ENCODE measurements at places on chromosomes 2 and 18.

GRCh38 chr2:53913721-53914120 lies 54.0 kb upstream of the GPR75 start:
- no peak for DNase-seq

DNA sequence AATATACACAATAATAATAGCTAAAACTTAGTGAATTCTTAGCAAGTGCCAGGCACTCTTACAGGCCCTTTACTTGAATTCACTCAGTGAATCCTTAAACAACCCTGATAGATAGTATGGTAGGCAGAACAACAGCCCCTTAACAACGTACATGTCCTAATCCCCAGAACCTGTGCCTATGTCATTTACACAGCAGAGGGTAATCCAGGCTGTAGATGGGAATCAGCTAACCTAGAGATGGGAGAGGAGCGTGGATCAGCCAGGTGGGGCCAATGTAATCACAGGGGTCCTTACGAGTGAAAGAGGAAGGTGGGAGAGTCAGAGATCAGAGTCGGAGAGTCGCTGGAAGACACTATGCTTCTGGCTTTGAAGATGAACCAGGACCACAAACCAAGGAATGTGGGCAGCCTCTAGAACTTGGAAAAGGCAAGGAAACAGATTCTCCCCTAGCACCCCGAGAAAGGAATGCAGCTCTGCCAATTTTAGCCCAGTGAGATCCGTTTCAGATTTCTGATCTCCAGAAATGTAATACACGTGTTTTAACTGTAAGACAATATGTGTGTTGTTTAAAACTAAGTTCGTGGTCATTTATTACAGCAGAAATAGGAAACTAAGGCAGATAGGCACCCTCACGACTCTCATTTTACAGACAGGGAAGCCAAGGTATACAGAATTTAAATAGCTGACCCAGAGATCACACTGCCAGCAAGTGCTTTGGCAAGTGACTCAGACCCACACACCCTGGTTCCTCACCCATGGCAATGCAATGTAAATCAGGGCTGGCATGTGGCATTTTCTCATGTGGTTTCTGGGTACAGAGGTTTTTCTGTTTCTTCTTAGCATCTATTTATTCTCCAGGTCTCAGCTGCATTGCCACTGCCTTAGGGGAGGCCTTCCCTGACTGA lies 68.9 kb downstream of the DOCK10 start:
- no peak for DNase-seq

DNA sequence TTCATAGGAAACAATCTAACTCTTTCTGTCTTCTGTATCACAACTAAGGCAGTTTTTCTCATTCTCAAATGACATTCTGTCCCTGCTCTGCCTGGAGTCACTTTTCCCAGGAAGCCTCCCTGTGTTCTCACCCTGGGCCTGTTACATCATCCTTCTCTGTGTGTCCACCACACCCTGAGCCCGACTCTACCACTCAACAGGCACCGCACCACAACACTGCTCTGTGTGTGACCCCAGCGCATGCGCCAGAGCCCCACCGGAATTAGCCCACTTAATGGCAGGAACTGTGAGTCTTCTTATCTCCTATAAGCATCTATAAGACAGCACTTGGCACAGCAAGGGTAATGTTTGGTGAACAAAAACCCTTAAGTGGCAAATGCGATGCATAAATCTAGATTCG lies 32.3 kb downstream of the TGFBRAP1 start:
- no peak for DNase-seq

- no peak for DNase-seq
These were observed 254.4 kb downstream of the ERBB4 start for GRCh38 chr2:212284166-212284565.

GRCh38 chr2:207848545-207848928 lies 78.8 kb upstream of the FZD5 start:
- no peak for DNase-seq

GRCh38 chr18:74623047-74623816 lies 25.6 kb downstream of the ZNF407 start:
- DNase-seq = no peak

DNA sequence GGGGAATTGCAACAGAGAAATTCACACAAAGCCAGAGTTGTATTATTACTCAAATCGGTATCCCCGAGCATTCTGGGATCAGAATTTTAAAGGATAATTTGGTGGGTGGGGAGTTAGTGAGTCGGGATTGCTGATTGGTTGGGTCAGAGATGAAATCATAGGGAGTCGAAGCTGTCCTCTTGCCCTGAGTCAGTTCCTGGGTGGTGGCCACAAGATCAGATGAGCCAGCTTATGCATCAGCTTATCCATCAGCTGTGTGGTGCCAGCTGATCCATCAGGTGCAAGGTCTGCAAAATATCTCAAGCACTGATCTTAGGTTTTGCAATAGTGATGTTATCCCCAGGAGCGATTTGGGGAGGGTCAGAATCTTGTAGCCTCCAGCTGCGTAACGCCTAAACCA lies 34.3 kb upstream of the ITM2C start:
- DNase-seq = no peak

- no peak for DNase-seq
These were observed 41.9 kb downstream of the BABAM2 start for GRCh38 chr2:27932396-27932795.

GRCh38 chr2:6445156-6445555 lies 420.6 kb downstream of the CMPK2 start:
- DNase-seq = no peak

GRCh38 chr2:186068139-186068801 lies 329.7 kb downstream of the FSIP2 start:
- DNase-seq = no peak

DNA sequence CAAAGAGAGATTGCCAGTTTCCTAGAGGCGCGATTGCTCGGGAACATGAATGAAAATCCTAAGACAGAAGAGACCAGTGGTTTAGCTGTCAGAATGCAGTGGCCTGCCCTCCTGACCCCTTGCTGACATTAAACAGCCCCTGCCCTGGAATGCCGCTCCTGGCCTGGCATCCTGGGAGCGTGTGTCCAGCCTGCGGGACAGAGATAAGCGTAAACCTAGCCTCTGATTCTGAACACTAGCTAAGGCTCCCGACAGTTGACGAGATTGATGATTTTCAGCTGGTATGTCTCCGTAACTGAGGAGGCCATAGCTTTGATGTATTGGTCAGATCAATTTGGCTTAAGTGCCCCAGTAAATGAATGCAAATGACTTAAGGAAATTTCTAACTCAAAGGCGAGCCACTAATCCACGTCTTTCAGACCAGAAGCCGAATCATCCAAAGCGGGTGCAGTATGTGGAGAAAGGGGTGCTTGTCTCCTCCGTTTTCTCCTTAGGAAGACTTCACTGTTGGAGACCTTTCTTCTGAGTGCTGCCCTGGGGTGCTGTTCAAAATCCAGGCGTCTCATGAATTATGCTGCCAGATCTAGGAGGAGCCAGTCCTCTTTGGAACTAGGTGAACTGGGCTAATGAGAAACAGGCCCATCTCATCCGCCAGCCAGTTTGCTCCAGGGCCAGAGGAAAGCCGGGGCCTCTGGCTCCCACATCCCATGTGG lies 142.5 kb upstream of the L3MBTL4 start:
- DNase-seq = no peak

- DNase-seq = no peak
These were observed 59.8 kb upstream of the PTH2R start for GRCh38 chr2:208346756-208347155.

DNA sequence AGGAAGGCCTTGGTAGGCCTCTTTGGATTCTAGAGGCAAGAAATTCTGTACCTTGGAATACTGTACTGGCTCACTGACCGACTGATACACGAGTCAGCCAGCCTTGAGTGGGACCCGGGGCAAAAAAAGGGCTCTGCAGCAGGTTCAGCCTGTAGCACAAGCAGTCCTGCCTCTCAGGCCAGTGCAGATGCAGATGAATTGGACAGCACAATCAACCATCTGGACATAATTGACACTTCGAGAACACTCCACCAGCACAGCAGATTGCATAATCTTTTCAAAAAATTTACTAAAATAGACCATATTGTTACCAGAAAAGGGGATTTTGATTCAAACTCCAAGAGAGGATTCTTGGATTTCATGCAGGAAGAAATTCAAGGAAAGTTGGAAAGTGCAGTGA lies 241.6 kb downstream of the RPIA start:
- DNase-seq = no peak

- DNase-seq = no peak
These were observed 22.7 kb downstream of the RHOB start for GRCh38 chr2:20469595-20469994.

GRCh38 chr18:12408247-12408869 lies 629 bp downstream of the PRELID3A start:
- no peak for DNase-seq

GRCh38 chr2:202361108-202361507 lies 15.0 kb upstream of the BMPR2 start:
- DNase-seq = no peak

GRCh38 chr2:5766056-5766455 lies 73.9 kb downstream of the SOX11 start:
- DNase-seq = peak; percentile 16

- DNase-seq = no peak
These were observed 594.8 kb downstream of the METTL4 start for GRCh38 chr18:1976484-1976883.

GRCh38 chr2:122186761-122187222 lies 431.3 kb downstream of the TSN start:
- DNase-seq = no peak

- DNase-seq = no peak
These were observed 21.5 kb upstream of the ZSCAN30 start for GRCh38 chr18:35311496-35311895.

- DNase-seq = no peak
These were observed 254.8 kb downstream of the CYP26B1 start for GRCh38 chr2:71892896-71893295.

DNA sequence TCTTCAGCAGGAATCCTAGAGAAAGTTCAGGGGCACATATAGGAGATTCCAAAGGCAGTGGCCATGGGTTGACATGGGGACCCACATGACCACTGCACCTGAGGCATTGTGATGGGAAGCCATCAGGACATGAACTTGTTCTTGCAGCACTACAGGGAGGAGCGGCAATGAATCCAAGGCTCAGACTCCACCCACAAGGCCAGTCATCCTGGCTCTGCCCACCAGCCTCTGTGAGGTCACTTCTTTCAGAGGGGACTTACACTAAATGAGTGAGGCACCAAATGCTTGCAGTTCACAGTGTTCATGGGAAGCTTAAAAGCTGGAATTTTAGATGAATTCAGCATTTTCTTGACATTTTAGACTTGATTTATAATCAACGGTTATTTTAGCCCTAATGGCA lies 254.2 kb downstream of the SETBP1 start:
- DNase-seq = no peak

DNA sequence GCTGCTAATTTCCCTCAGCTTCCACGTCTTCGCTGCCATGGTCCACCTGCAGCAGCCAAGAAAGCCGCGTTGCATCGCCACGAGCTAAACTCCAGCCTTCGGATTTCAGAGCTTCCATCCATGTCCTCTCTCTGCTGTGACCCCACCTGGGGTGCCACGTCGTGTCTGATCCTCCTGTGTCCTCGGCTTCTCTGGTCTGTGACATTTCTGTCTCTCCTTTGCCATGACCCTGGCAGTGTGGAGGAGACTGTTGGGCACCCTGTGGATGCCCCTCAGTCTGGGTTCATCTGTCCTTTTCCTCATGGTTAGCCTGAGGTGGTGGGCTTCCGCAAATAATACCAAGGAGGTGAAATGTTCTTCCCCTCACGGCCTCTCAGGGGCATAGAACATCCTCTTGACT lies 106.8 kb downstream of the RTP5 start:
- DNase-seq = no peak

- no peak for DNase-seq
These were observed 95.4 kb downstream of the INHBB start for GRCh38 chr2:120441351-120441700.

DNA sequence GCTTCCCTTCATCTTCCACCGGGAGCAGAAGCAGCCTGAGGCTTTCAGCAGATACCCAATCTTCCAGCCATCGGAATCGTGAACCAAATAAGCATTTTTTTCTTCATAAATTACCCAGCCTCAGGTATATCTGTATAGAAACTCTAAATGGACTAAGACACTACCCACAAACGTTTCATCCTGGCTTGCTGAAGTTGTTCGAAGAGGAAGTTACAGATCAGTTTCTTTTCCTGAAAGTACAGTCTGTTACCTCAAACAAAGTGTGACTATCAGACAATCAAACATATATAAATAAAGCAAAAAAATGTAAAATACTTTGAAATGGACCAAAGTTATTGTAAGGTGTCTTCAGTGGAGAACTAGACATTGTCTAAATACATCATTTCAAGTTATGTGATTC lies 97.9 kb downstream of the MREG start:
- no peak for DNase-seq

DNA sequence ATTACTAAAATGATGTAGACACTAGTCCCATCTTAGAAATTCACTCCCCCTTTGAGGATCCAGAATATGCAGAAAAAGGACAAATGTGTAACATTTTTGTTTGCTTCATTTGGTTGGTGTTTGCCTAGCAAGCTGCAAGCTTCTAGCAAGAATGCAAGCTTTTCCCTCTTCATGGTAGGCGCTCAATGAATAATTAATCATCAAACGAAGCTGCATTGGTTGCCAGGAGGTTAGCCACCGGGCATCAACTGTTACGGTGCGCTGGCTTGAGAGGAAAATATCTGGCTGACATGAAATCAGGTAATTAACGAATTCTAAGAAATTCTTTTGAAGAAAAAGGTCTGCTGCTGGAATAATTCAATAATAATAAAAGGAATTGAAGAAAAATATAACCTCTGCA lies 341.0 kb upstream of the KYNU start:
- DNase-seq = no peak

DNA sequence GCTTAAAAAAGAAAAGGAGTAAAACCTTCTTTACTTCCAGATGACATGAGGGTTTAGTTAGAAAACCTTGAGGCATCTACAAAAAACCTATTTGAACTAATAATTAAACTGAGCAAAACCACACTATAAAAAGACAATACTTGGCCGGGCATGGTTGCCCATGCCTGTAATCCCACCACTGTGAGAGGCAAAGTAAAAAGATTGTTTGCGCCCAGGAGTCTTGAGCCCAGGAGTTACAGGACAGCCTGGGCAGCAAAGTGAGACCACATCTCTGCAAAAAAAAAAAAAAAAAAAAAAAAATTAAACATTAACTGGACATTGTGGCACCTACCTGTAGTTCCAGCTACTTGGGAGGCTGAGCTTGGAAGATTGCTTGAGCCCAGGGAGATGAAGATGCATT lies 502.8 kb upstream of the LRRTM4 start:
- DNase-seq = no peak

- no peak for DNase-seq
These were observed 47.9 kb downstream of the LRRFIP1 start for GRCh38 chr2:237675316-237675715.

GRCh38 chr2:72738096-72738495 lies 87.7 kb downstream of the EXOC6B start:
- no peak for DNase-seq

- no peak for DNase-seq
These were observed 24.9 kb downstream of the HADHB start for GRCh38 chr2:26269571-26270158.

- no peak for DNase-seq
These were observed 14.6 kb downstream of the TTR start for GRCh38 chr18:31606265-31606664.

- no peak for DNase-seq
These were observed 812.9 kb upstream of the ACVR2A start for GRCh38 chr2:147031897-147032296.

GRCh38 chr2:20635113-20635510 lies 15.8 kb downstream of the HS1BP3 start:
- no peak for DNase-seq

- no peak for DNase-seq
These were observed 2.0 kb downstream of the IKZF2 start for GRCh38 chr2:213149294-213149875.

Data from T1000 (cell line).